ENCODE measurements at places on chromosomes 1 and 21.

GRCh38 chr1:206554701-206555472, 47.6 kb downstream of the RASSF5 start:
- DNase-seq = no peak

DNA sequence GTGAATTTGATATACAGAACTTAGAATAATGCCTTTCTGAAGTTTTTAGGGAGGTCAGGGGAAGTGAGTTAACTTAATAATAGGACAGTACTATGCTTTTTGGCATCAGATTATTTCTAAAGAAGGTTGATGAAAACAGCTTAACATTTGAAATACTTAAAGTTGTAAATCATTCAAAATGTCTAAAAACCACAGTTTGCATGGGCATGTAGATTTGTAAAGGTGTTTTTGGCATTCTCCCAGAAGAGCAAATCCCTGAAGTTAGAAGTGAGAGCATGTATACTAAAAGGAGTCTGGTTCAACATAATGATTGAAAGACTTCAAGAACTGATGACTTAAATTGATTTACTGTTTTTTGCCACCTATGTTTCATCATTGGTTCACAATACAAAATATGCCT, 6.7 kb downstream of the DR1 start:
- DNase-seq = no peak

- DNase-seq = no peak
Observed at GRCh38 chr1:215188302-215188950, 105.9 kb downstream of the KCNK2 start.

GRCh38 chr1:102799496-102799895, 308.8 kb downstream of the COL11A1 start:
- DNase-seq = no peak

DNA sequence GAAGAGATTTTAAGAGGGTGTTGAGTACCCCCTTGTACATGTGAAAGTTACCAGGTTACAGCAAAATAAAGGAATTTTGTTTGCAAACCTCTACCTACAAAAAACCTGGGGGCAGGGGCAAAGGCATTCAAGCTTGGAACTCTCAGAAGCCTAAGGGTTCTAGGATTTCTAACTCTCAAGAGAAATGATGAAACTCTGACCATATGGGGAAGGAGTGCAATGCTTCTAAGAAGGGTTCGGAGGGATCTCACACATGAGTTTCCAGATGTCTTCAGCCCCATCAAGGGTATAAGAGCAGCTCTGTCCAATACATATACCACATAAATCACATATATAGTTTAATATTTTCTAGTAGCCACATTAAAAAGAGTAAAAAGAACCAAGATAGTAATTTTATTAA, 7.3 kb upstream of the FCGR2A start:
- no peak for DNase-seq

- DNase-seq = no peak
Observed at GRCh38 chr21:35035581-35035980, 13.5 kb downstream of the RUNX1 start.

GRCh38 chr1:165218731-165219130, 137.8 kb downstream of the LMX1A start:
- DNase-seq = no peak

DNA sequence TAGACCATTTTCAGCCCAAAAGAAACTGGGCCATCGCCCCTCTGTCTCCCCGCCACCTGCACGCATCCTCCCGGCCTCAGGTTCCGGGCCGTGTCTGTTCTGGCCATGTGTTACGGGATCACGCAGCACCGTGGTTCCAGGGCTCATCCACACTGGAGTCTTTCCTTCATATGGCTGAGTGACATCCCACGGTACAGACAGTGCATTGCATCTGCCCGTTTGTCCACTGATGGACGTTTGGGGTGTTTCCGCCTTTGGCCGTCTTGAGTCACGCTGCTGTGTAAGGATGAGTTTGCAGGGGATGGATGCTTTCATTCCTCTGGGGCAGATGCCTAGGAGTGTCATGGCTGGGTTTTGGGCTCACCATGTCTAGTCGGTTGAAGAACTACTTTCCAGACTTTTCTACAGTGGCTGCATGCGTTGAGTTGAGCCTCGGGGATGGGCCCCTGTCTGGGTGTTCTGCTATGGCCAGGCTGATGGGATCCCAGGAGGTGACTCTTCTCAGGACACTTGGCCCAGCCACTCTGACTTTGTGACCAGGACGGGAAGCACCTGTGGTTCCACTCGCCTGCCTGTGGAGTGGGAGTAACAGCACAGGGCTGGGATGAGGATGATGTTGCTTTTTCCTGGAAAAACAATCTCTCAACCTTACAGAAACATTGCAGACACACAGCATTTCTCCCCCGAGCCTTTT, 16.8 kb downstream of the RRP1 start:
- no peak for DNase-seq

DNA sequence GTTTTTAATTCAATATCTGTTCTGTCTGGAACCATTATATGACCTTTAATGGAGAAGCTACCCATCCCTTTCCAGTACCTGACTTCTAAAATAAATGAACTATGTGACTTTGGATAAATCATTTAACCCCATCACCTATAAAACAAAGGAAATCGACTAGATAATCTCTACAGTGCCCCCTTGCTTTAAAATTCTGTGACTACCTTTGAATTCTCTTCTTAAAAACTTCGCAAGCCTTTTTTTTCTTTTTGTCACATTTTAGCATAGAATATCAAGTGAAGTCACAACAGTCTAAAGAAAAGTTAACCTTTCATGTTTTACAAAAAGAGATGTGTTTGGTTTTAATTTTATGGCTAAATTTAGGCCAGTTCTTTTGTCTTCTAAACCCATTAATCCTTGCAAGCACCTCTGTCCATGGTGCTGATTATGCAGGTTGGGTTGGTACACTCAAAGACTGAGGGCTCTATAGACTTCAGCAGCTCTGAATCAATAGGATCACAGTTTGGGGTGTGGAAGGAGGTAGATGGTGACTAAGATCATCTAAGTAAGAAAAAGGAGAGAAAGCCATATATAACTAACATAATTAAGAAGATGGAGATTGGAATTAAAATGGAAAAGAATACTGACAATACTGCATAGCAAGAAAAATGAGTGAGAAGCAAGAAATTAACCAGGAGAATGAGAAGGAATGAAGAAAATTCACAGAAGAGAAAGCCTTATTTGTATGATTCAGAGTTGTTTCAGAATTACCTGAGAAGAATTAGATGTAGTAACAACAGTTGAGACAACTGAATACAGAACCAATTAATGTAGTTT, 59.2 kb downstream of the TBX15 start:
- DNase-seq = no peak

GRCh38 chr1:114390361-114390760, 120.6 kb downstream of the TRIM33 start:
- DNase-seq = no peak

DNA sequence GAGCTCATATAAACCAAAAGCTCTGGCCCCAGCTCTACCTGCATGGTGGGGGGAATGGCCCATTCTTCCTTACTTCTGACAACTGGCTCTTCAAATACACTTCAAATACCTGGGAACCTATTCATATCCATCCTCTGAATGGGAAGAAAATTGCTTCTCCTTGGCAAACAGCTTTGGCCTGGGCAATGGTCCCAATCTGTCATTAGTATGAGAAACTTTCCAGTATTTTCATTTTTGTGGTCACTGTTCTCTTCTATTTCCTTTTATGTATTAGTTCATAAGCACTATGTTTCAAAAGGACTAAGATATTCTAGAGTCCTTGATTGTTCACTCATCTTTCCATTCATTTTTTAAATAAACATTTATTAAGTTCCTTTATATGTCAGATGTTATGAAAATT, 5.2 kb upstream of the HSD3B2 start:
- no peak for DNase-seq

GRCh38 chr1:45843474-45843905, 40.1 kb downstream of the MAST2 start:
- no peak for DNase-seq

GRCh38 chr21:32312976-32313375, 14.3 kb downstream of the MRAP start:
- DNase-seq = no peak

GRCh38 chr1:26009796-26010447, 11.7 kb upstream of the EXTL1 start:
- no peak for DNase-seq

All from stimulated activated effector memory CD8-positive, alpha-beta T cell treated with anti-CD3 and anti-CD28 coated beads, Interleukin-12 subunit alpha, Interleukin-12 subunit beta, amount 100 ng/mL, for 72 hours (primary cell).